ENCODE measurements at places on chromosomes 5 and 9. TPM values are rescaled to one million over a fixed set of nuclear protein-coding genes. Genes with fewer than 3 reads are reported as not detected.

- DNase-seq: peak; percentile 91
Measured at GRCh38 chr5:96384353-96384752, 48.7 kb downstream of the PCSK1 start.

- peak; percentile 62 for DNase-seq
Measured at GRCh38 chr5:142013734-142014521, 1.1 kb upstream of the GNPDA1 start.

DNA sequence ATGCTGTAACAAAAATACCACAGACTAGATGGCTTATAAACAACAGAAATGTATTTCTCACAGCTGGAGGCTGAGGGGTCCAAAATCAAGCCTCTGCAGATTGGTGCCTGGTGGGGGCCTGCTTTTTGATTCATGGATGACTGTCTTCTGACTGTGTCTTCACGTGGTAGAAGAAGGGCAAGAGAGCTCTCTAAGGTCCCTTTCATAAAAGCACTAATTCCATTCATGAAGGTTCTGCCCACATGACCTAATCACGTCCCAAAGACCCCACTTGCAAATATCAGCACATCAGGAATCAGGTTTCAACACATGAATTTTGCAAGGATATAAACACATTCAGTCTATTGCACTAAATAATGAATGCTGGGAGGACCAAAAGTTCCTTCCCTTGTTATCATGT lies 278.4 kb downstream of the MARCHF11 start:
- DNase-seq: no peak

- no peak for DNase-seq
Measured at GRCh38 chr5:61262080-61262479, 70.0 kb upstream of the ZSWIM6 start.

DNA sequence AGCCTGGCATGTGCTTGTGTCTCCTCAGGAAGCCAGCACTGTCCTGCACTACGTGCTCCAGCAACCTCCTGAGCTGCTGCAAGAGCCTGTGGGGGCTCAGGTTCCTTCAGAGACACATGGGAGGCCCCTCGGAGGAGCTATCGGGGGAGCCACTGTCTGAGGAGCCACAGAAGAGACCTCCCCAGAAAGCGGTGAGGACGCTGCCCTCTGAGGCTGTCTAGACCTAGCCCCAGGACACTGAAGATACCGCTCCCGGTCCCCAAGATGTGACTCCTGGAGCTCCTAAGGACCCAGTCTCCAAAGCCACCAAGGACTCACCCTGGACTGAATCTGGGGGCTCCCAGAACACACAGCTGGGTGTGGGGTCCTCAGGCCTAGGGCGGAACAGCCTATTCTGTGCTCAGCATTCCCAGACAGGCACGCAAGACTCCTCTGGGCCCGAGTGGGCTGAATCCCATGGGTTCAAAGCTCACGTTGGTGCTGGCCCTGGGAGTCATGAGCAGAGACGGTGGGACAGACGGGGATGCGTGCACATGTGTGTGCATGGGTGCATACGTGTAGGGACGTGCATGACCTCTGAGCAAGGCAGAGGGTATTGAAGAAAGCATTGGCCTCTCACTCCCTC lies 50.0 kb downstream of the HRH2 start:
- DNase-seq: no peak

The SLC4A9 gene
- not detected for total RNA-seq

DNA sequence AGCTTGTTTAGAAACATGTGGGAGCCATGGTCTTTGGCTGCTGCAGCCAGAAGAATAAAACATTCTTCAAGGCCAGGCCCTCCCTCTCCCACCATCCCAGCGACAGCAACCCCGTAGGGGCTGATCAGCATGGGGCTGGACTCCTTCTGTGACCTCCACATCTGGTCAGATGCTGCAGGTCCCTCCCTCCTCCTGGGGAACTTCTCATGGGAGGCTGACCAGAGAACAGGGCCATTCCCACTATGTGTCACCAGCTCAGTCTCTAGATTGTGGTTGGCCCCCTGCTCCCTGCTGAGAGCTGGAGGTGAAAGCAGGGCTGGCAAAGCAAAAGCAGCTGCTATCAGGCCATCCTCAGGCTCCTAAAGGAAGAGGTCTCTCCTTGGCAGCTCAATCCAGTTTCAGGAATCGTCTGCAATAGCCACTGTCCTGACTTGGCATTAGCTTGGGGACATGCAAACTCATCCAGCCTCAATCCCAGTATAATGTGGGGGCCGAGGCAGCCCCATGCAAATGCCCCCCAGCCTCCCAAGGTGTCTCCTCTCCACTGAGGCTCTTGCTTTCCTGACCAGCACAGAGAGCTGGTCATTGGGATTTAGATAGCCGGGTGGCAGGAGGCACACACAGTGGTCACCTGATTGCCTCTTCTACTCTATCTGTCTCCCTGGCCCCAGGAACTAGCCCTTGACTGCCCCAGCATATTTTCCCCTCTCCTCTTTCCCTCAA lies 81.5 kb downstream of the NRG2 start:
- no peak for DNase-seq

GRCh38 chr9:107650321-107650720 lies 160.8 kb upstream of the KLF4 start:
- DNase-seq: no peak

- DNase-seq: no peak
Measured at GRCh38 chr5:64775291-64775690, 6.6 kb downstream of the CWC27 start.

- no peak for DNase-seq
Measured at GRCh38 chr9:89765211-89765946, 160.6 kb downstream of the GADD45G start.

The PIP5K1B gene
- 2.9 TPM for total RNA-seq

The AK3 gene
- total RNA-seq: 59.5 TPM

The SOX30 gene
- under 0.01 TPM for total RNA-seq

GRCh38 chr9:96067004-96067403 lies 191.5 kb downstream of the ERCC6L2 start:
- no peak for DNase-seq

DNA sequence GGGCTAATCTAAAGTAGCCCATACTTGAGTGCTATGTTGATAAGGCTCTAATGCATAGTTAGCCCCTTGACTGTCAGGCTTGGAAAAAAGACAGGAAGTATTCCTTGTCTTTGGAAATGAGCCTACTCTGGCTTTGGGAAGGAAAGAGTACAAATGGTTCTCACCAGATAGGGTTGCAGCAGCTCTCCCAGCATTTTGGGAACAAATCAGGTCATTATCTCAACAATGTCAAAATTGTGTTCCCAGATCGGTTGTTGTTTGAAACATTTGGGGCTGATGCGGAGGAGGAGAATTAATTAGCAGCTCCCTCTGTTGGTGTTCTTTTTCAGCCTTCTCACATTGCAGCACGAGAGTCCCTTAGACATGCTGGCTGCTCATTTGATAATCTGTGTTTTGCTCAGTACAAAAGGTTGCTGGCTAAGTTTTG lies 294.7 kb upstream of the DMRT1 start:
- peak; percentile 37 for DNase-seq
